ENCODE measurements at places on chromosomes 13 and 19.

GRCh38 chr13:50078231-50078894, 63.1 kb downstream of the KCNRG start:
- DNase-seq = no peak

DNA sequence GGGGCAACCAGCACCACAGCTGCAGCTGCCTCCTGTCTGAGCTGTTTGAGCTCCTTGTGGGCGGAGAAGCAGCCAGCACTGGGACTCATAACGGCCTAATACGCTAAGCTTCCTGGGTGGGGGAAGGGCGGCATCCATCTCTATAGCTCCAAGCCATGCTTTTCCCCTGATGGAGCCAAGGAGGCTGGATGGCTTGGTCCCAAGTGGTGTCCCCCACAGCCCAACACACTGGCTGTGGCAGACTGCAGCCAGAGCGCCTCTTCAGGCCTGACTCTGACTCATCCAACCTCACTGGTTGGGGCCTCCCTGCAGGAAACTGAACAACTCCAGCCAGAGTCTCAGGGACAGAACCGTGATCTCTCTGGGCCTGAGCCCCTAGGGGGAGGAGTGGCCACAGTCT, 537.3 kb downstream of the SUCLA2 start:
- no peak for DNase-seq

DNA sequence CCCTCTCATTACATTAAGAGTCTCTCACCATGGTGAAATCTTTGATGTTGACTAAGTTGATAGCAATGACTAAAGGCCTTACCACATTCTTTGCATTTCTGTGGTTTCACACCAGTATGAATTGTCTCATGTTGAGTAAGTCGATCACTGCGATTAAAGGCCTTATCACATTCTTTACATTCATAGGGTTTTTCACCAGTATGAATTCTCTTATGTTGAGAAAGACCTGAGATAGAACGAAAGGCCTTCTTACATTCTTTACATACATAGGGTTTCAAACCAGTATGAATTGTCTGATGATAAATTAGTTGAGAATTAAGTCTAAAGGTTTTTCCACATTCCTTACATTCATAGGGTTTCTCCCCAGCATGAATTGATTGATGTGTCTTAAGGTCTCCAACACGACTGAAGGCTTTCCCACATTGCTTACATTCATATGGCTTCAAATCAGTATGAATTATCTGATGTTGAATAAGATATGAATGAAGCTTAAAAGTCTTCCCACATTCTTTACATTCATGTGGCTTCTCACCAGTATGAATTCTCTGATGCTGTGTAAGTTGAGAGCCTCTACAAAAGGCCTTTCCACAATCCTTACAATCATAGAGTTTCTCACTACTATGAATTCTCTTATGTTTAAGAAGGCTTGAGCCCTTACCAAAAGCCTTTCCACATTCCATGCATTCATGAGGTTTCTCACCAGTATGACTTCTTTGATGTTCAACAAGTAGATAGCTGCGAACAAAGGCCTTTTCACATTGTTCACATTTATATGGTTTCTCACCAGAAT, 45.6 kb downstream of the ZNF283 start:
- no peak for DNase-seq

DNA sequence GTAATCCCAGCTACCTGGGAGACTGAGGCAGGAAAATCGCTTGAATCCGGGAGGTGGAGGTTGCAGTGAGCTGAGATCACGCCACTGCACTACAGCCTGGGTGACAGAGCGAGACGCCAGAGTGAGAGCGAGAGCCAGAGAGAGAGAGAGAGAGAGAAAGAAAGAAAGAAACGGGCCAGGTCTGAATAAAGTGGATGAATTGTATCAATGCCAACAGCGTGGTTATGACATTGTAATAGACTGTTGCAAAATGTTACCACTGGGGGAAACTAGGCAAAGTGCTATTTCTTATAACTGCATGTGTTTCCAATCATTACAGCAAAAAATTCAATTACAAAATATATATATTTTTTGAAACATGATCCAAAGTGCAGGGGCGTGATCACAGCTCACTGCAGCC, 11.8 kb upstream of the BTBD2 start:
- no peak for DNase-seq

- peak; percentile 84 for DNase-seq
Observed at GRCh38 chr19:6125571-6125989, 9.9 kb upstream of the ACSBG2 start.

GRCh38 chr19:39203372-39204341, at the start of gene SYCN:
Gene SYCN (minus strand): TSS chr19:39204263. CDS start chr19:39204254, 9 bp downstream.
- no peak for DNase-seq

DNA sequence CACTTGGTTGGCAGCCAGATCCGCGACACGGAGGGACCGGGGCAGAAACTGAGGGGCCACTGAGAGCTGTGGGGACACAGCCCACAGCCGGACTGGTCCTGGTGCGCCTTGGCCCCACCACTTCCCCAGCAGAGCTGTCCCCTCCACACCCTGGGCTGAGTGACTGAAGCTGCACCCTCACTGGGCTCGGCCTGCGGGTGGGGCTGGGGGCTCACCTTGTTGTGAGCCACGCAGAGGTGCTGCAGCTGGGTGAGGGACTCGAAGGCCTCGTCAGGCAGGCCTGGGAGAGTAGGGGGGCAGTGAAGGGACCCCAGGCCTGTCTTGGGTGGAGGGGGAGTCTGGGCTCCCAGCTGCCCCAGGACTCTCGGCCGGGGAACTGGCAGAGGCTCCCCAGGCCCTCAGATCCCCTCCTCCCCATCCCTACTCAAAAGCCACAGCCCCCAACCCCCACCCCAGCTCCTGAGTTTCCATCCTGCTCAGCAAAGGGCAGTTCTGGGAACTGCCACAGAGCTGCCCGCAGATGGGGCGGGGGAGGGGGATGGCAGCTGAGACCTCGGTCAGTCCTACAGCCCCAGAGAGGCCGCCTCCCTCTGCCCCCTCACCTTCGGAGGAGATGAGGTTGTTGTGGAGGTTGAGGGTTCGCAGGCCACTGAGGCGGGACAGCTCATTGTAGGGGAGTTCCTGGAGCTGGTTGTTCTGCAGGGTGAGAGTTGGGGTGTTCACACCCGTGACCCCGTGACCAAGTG, 2.3 kb downstream of the PODNL1 start:
- peak; percentile 46 for DNase-seq

DNA sequence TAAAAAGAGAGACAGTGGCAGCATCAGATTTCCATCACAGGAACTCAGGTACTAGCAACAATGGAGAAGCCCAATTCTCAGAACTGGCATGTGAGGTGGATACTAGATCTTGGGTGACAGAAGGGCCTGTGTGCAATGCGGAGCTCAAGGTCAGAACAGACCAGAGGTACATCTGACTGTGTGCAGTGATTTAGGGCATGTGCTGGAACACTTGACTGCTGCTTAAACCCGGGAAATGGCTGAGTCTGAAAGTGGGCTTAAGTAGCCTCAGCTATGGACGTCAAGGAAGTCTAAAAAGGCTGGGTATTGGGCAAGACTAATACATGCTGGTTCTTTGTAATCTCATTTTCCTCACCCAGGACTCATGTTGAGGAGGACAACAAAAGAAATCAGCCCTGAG, 182.2 kb downstream of the LACC1 start:
- no peak for DNase-seq

DNA sequence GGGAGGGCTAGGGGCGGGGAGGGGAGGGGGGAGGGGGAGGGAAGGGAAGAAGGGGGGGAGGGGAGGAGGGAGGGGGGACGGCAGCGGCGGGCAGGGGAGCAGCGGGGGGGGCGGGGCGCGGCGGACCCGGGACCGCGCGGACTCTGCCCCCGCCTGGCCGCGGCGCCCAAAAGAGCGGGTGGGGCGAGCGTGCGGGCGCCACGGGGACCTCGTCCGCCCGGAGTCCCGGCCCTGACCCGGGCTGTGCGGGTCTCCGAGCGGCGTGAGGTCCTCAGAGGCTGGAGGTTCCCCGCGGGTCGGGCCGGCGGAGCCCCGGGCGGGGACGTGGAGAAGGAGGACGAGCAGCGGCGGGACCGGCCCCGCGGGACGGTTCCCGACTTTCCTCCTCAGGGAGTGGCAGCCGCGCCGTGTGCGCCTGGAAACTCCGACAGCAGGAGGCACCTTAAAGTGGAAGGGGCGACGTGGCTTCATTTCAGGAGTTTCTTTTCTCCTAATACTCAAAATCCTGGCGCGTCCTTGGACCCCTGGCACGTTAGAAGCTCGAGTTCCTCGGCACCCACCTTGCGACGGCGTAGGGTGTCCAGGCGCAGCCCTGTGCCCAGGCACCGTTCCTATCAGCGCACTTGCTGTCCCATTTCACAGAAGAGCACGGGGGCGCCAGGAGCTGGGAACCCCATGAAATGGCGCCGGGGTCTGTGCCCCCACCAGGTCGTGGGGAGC, 518 bp upstream of the PLPP2 start:
- no peak for DNase-seq

- DNase-seq = no peak
Observed at GRCh38 chr19:5828661-5829566, 10.6 kb downstream of the FUT6 start.

DNA sequence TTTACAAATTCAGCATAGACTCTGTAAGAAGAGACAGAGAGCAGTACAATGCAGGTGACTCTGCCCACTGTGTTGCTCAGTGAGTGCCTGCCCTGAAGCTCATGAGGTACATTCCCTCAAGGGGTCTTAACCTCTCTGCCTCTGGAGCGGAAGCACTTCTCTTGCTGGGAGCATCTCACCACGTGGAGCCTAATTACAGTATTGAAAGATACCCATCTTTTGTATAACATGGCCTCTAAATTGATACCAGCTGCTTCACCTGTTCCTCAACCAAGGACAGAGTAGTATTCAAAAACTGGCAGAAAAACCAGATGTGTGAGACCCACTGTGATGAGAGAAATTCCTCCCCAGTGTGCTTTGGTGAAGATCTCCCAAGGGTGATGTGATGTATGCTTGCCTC, 77.1 kb downstream of the SACS start:
- DNase-seq = no peak

- DNase-seq = peak; percentile 61
Observed at GRCh38 chr19:27935669-27936068, 1277.3 kb downstream of the UQCRFS1 start.

DNA sequence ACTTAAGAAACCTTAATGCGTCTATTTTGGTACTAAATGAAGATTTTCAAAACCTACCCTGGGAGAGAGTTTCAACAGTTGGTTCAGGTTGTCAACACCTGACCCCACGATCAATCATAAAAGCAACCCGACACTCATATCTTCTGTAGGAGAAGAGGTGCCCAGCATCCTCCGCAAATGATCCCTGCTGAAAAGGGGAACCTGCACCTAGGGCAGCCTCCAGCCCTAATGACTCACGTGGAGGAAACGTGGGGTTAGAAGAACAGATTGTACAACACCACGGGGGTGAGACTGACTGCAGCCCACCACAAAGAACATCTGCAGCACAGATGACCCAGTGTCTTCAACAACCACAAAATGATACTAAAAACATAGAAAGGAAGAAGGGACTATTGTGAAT, 116.3 kb downstream of the RAB20 start:
- DNase-seq = peak; percentile 53

- DNase-seq = no peak
Observed at GRCh38 chr19:54444737-54445136, 4.3 kb upstream of the LENG8 start.

- no peak for DNase-seq
Observed at GRCh38 chr13:99382428-99383133, 75.4 kb upstream of the GPR183 start.

DNA sequence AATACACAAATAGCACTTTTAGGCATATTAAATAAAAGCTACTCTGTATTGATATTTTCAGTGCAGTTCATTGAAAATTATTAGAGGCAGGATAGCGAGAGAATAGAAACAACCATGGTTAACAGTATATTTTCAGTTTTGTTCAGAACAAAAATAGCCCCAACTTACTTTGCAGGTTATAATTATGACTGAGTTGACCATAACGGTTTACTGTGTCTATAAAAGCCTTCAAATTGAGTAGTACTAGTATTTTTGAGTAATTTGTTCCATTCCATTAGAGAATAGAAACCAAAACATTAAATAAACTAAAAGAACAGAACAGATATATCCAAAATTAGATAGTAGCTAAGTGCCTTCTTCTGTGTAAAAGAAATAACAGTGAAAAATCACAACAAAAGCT, 1108.4 kb upstream of the PCDH20 start:
- DNase-seq = no peak
